ENCODE measurements at places on chromosomes 2 and 18.

- DNase-seq = no peak
Observed at GRCh38 chr2:112047537-112048235, 7.4 kb upstream of the TMEM87B start.

DNA sequence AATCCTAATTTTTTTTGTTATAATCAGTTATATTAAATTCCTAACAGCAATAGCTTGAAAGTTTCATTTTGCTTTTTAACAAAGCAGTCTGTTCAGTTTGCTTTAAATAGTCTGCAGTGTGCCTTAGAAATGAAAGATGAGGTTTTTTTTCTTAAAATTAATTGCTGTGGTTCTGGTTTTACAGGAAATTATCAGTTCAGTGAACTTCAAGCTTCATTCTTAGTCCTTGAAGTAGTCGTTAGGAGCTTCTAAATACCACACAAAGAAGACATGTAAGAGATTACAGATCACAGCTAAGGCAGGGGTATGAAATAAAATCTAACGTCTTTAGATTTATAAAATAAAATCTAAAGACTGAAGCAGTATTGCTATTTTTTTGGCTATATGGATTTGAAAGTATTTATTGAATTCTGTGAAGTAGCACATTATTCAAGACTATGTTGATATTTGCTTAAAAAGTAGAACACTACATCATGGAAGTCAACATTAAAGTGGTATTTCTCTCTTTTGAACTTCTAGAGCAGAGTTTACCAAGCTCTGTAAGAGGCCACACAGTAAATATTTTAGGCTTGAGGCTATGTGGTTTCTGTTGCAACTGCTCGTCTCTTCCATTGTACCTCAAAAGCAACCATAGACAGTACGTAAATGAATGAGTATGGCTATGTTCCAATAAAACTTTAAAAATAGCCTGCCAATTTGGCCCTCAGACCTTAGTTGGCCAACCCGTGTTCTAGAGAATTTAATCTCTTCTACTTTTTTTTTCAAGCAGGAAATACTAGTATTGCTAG is 81.5 kb upstream of the STON1 start:
- DNase-seq = no peak

DNA sequence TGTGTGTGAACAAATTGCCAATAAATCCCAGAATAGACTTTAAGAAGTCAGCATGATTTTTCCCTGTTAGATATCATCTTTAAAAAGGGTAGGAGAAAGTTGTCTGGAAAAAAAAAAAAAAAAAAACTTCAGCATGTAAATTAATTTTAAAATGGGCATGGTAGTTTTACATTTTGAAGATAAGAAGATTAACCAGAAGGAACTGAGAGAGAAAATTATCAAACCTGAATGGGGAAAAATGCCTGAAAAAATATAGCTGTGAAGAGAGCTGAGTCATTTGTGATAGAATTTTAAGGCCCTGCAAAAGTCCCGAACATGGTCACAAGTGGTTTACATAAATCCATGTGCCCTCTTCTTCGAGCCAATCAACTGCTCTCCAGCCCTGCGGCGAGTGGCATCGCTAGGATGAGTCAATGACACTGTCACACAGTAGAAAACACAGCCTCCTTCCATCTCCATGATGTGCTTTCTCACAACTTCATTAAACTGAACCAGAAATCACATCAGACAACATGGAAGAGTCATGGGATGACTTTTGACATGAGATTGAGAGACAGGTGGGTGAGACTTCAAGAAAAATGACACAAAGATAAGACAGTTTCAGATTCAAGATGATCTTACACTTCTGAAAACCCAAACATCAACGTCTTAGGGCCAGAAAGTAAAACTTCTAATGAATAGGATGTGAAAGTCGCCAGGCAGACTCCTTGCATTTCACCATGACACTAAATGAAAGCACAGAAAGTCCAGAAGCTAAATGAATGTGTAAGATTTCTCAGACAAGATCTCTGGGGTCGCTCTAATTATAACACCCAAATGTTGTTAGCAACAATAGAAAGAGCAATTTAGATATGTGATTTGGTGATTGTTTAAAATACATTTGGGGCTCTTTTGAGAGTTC is 273.0 kb upstream of the ID2 start:
- peak; percentile 33 for DNase-seq

DNA sequence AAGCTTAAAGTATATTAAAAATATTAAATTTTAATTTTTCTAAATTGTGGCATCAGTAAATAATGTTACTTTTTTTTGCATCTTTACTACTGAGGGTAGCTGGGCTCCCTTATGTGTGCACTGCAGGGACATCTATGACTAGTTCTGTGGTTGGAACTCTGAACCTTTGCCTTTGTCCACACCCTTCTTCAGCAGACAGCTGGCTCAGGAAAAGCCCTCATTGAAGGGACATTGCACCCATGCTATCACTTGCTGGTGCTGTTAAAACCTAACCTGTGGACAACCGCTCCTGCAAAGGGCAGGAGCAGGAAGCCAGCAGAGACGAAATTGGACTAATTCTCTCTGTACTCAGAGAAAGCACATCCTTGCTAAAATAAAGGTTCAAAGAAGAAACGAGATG is 30.1 kb downstream of the MOCOS start:
- no peak for DNase-seq

GRCh38 chr18:27656905-27657304 is 471.8 kb upstream of the CHST9 start:
- DNase-seq = no peak

DNA sequence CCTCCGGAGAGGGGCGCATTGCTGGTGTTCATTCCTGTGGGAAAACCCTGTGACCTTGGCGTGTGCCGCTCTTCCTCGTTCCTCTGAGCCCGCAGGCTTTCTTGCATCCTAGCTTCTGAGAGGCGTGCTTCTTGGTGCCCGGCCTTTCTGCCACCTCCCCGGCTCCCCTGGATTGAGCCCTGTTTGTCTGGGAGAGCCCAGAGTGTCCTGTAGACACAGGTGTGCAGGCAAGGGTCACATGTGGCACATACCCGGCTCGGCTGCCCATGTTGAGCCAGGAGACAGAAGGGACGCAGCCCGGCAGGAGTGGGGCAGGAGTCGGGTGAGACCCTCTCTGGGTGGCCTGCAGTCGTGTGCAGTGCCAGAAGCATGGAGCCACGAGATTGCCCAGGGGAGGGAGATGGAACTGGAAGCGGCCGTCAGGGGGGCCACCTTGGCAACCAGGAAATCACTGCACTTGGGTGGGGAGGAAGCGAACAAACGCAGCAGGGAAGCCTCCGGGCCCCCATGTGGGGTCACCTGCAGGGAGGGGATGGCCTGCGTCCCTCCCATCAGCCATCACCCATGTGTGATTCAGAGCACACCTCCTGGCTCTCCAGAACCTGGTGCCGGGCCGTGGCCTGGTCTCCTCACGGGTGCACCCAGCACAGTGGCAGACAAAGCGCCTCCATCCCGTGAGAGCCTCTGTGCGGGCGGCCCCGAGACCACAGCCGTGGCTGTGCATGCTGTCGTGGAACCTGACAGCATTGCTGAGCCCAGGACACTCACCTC is 92.9 kb downstream of the SH3BP4 start:
- DNase-seq = no peak

DNA sequence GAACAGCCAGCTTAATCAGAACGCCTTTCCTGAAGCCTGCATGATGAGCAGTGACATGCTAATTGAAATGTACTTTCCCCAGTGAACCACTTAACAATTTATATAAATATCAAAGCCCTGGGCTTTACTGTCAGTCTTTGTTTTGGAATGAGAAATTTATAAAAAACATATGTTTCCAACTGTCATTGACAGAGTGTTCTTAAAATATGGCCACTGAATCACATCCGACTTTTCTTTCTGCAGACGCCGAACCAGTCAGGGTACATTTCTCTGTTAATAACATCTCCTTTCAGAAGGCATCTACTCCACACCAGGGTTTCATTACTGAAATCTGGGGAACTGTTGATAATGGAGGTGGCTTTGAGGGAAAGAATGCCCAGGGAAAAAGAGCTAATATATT is 343.7 kb downstream of the INSIG2 start:
- no peak for DNase-seq

- no peak for DNase-seq
Observed at GRCh38 chr2:173066887-173067676, 8.6 kb upstream of the MAP3K20 start.

DNA sequence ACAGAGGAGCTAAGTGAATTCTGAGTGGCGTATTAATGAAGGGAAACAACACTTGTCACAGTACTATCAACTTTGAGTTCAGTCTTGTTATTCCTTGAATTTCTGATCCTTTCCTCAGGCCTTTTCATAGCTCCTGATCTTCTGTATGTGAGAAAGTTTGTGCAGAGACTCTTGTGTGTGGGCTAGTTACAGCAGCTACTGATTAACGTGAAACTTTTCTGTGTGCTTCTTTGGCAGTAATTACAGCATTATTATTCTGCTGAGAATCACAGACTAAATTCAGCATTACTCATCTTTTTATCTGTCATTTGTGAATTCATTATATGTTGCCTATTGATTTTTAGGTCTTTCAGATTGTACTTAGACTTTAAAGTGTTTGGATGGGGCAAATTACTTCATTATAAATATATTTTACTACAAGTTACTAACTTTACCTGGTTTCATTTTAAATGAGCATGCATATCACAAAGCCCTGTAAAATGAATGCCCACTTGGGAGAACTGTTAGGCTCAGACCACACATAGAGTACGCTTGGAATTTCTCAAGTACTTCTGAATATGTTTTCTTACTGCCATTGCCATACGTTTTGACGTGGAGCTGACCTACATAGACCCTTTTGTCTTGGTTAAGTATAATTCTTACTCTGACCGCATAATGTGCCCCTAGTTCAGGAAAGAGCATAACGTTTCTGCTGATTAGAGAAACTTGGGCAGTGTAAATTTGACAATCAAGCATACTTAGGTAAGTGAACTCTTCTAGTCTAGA is 36.2 kb downstream of the CREB1 start:
- no peak for DNase-seq

GRCh38 chr18:6659963-6660725 is 69.4 kb upstream of the ARHGAP28 start:
- DNase-seq = no peak

GRCh38 chr2:164110515-164110914 is 374.7 kb upstream of the FIGN start:
- no peak for DNase-seq

DNA sequence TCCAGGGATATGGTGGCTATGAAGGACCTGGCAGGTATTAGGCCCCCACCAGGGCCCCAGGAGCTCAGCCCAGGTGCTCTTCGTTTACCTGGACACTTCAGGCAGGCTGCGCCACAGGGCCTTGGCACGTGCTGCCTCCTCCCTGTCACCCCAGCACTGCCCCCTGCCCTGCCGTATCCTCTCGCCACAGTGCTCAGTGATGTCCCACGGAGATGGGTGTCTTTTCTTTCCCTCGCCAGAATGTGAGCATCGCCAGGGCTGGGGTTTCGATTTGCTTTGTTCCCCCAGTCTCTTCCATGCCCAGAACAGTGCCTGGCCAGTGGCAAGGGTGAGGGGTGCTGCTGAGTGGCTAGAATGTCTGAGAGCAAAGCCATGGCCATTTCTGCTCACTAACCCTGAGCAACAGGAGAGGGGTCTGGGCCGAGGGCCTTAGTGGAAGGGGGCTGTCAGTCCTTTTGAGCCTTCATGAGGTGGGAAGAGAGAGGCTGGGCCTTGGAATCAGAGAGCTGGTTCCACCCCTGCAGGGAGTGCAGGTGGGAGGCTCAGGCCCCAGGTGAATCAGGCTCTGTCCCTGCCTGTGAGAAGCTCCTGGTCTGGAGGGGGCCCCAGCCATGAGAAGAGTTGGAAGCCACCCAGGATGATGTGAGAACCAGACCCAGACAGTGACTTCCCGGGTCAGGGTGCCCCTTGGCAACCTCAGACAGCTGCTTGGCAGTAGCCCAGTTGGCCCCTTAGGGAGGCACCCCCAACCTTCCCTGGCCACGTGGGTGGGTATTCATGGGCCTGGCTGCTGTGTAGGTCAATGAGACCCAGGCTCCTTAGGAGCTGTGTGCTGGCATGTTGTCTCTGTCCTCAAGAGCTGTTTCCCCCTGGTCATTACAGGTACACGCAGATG is 129.9 kb upstream of the HS6ST1 start:
- DNase-seq = no peak

- no peak for DNase-seq
Observed at GRCh38 chr2:18117592-18117991, 239.1 kb downstream of the KCNS3 start.

DNA sequence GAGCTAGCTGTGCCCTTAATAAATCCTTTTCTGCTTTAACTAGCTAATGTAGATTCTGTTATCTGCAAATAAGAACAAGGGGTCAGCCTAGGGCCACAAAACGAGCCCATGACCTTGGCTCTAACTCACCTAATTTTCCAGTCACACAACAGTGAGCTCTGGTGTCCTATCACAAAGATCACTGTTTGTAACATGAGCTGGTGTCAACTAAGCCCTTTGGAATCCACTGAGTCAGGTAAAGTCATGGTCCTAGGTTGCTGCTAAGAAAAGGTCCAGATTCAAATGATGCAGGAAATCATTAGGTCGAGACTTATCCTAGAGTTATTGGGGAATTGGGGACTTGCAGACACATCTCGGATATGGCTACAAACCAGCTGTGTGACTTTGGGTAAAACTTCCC is 49.9 kb downstream of the ST8SIA5 start:
- DNase-seq = no peak

GRCh38 chr18:69097349-69097748 is 299.5 kb downstream of the CCDC102B start:
- DNase-seq = no peak

GRCh38 chr2:43383533-43383932 is 157.1 kb upstream of the ZFP36L2 start:
- no peak for DNase-seq

- no peak for DNase-seq
Observed at GRCh38 chr18:32372381-32373061, 98.2 kb downstream of the GAREM1 start.

GRCh38 chr18:45409971-45410370 is 205.3 kb upstream of the SLC14A2 start:
- DNase-seq = no peak

- no peak for DNase-seq
Observed at GRCh38 chr2:188726626-188727247, 247.4 kb upstream of the COL3A1 start.

- no peak for DNase-seq
Observed at GRCh38 chr2:51633073-51633472, 601.1 kb upstream of the NRXN1 start.

DNA sequence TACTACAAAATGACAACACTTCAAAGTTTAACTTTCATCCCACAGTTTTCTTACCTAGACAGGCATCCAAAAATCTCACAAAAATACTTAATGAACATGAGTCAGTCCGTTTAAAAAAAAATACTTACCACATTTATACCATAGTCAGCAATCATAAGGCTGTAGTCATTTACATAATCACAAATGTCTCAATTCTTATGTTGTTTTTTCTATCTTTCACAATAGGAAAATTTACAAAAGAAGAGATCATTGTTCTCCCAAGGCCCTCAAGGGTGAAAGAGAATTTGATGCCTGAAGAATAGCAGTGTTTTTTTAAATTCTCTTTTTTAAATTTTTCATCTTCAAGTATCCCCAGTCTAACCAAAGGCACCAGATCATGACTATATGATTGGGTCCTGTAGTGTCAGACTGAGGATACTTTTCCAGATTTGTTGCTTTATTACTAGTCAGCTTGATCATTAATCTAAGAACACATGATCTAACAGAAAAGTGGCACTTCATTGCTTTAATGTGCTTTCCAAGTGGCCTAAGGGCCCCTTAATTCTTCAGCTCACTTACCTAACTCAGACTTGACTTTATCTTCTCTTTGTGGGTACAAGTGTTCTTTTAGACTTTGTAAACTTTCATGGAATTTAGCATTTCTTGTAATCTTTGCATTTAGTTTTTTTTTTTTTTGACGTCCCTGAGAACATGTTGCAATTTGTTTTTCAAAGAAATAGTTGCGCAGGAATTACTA is 4.7 kb downstream of the SCYGR5 start:
- no peak for DNase-seq

Data from stimulated activated CD8-positive, alpha-beta memory T cell treated with anti-CD3 and anti-CD28 coated beads, Interleukin-7, amount 100 ng/mL, for 24 hours (primary cell).